Stimulated activated CD8-positive, alpha-beta memory T cell treated with anti-CD3 and anti-CD28 coated beads, Interleukin-15, amount 100 ng/mL, for 4 hours (primary cell): ENCODE measurements at places on chromosomes 1 and 21.

GRCh38 chr1:160129046-160129445 is 13.5 kb downstream of the ATP1A2 start:
- no peak for DNase-seq

DNA sequence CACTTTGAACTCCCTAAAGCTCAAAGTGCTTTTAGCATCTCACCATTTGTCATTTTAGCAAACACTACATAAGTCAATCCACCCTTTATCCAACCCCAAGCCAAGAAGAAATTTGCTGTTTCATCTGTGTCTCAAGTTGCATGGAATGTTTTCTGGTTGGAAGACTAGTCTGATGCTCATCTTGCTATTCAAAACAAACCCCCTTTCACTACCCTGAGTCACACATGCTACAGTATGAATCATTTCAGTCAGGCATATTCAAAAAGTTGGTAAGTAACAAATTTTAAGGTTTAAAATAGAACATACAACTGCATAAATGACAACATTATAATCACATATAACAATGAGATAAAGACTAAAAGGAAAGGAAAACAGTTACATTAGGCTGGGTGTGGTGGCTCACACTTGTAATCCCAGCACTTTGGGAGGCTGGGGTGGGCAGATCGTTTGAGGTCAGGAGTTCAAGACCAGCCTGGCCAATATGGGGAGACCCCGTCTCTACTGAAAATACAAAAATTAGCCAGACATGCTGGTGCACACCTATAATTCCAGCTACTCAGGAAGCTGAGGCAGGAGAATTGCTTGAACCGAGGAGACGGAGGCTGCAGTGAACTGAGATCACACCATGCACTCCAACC is 38.7 kb downstream of the DSTYK start:
- no peak for DNase-seq

DNA sequence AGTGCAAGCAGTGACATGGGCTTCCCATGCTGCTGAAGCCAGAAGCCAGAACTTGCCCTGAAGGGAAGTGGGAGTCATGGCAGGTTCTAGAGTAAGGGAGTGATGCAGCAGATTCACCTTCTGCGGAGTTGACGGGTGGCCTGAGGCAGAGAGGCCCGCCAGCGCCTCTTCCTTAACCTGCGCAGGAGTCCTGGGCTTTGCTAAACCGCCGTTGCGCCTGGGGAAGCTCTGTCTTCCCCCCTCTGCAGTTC is 67.3 kb downstream of the OBSCN start:
- DNase-seq: no peak

- no peak for DNase-seq
Observed at GRCh38 chr1:36889478-36890226, 144.7 kb downstream of the GRIK3 start.

GRCh38 chr1:169523904-169524303 is 38.2 kb upstream of the SLC19A2 start:
- DNase-seq: no peak

GRCh38 chr1:162704673-162705424 is 72.6 kb downstream of the DDR2 start:
- no peak for DNase-seq

DNA sequence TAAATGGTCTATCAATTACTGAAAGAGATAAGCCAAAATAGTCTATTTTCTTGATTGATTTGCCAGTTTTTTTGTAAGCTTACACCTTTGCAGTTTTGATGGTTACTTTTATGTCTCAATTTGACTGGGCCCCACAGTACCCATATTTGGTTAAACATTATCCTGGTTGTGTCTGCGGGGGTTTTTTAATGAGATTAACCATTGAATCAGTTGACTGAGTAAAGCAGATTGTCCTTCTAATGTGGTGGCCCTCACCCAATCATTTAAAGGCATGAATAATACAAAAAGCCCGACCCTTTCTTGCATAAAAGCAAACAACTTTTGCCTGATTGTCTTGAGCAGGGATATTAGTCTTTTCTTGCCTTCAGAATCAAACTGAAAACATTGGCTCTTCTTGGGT is 650.0 kb upstream of the RGS18 start:
- no peak for DNase-seq

DNA sequence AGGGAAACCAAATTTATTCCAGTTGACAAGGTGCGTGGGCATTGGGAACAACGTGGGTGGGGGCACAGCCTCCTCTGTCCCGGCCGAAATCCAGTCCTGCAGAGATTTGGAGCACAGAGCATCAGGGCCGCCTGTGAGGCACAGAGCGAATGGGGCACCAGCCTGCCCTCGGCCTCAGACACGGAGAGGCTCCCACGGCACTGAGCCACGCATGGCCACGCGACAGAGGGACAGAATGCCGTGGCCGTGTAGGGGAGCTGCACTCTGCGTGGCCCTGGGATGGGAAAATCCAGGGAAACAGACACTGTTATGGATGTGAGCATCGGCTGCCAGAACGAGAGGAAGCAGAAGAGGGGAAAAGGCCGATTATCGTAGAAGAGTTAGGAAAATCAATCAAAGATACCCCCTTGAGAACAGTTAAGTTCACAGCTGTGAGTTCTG is 13.5 kb upstream of the C1orf159 start:
- DNase-seq: no peak

DNA sequence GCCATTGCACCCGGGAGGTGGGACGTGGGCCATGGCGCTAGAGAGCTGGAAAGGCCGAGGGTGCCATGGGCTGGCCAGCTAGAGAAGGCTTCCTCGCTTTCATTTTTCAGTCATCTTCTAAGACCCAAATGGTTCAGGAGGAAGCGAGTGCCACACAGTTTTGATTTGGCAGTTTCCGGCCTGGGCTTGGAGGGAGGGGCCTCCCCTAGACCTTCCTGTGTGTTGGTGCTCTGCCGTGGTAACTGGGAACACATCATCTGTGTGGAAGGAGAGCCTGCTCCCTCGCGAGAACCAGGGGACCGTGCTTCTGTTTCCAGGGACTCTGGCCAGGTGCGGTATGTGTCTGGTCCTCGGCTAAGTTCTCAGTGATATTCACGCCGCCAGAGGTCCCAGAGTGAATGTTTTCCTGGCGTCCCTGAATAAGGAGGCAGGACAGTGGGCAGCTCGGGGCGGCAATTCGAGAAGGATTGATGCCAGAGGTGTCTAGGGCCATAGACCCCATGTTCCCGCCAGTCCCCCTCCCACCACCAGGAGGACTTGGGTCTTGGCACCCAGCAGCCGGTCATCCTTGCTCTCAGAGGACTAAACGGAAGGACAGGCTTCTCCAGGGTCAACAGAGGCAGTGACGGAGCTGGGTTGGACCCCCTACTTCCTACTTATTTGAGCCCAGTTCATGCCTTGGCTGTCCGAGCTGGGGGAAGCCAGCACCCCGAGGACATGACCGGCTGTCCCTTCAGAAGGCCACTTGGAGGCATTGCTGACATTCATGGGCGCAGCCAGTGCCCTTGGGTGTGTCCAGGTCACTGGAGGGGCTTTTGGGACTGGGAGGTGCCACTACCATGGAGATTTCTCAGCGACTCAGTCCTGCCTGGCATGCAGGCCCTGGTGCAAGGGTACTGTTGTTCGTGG is 2.7 kb upstream of the NPHP4 start:
- peak; percentile 27 for DNase-seq

- DNase-seq: no peak
Observed at GRCh38 chr1:42888013-42888633, 41.7 kb downstream of the ZNF691 start.

- no peak for DNase-seq
Observed at GRCh38 chr1:177287994-177288393, 117.2 kb downstream of the BRINP2 start.

GRCh38 chr21:45510466-45510955 is 31.7 kb downstream of the SLC19A1 start:
- no peak for DNase-seq

DNA sequence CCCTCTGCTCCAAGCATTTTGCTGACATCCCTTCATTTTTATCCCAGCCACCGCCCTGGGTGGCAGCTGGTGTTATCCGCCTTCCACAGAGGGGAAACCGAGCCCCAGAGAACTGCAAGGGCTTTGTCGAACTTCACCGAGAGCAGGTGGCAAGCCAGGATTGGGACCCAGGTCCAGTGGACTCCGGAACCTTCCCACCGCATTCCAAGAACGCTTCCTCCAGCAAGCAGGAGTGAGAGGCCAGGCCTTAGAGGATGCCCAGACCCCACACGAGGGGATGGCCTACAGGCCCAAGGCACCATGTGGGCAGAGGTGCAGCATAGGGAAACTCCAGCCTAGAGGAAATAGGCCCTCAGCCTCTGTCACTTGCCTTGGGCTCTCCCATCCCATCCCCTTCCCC is 90.7 kb downstream of the EPHB2 start:
- no peak for DNase-seq

GRCh38 chr21:15219894-15220293 is 155.1 kb upstream of the NRIP1 start:
- no peak for DNase-seq

- no peak for DNase-seq
Observed at GRCh38 chr1:92901699-92902405, 59.4 kb downstream of the DIPK1A start.

- no peak for DNase-seq
Observed at GRCh38 chr1:156572663-156573018, 276 bp upstream of the IQGAP3 start.

- no peak for DNase-seq
Observed at GRCh38 chr1:24691051-24691450, 47.9 kb downstream of the SRRM1 start.

- DNase-seq: no peak
Observed at GRCh38 chr1:85734931-85735330, 26.7 kb upstream of the ZNHIT6 start.

GRCh38 chr1:24283326-24284155 is 35.6 kb upstream of the GRHL3 start:
- no peak for DNase-seq

DNA sequence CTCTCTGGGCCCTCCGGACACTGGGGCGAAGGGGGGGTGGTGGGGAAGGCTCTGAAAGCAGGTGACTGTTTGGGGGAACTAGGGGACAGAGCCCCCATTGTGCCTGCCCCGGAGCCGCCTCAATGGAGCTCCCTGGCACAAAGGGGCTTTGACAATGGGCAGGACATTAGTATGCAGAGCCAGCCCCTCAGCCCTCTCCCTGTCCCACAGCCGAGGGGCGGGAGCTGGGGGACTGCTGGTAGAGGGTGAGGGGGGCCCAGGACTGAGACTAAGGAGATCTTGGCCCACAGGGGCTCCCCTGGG is 7.8 kb downstream of the KCNJ10 start:
- no peak for DNase-seq

GRCh38 chr1:111176678-111177077 is 23.8 kb downstream of the DENND2D start:
- DNase-seq: no peak

GRCh38 chr1:4830707-4831106 is 176.3 kb downstream of the AJAP1 start:
- DNase-seq: no peak

DNA sequence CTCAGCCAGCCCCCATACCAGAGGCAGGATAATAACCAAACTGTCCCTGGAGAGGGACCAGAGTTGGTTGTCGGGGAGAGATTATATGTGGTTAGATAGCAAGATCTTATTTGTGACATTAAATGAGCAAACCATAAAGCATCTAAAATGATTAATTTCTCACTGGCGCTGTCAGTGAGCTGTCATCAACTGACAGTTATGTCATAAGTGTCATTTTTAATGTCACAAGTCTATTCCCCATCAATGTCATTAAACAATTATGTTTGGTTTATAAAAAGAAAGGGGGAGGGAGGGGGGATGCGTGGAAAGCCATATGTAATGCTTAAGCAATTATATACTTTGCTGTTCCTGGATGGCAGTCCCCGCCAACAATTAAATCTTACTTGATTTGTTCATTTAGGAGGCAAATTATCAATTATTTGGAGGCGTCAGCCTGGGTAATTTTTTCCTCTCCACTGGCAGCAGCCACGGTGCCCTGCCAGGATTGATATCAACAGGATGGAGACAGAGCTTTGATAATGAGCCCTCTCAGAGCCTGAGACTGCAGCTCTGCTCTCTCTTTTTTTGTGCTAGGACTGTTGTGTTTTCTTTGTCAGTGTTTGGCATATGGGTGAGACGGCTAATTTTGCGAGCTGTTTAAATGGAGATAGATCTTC is 333.6 kb upstream of the CAMK1G start:
- DNase-seq: no peak

GRCh38 chr1:176795929-176796328 is 333.0 kb downstream of the PAPPA2 start:
- no peak for DNase-seq

DNA sequence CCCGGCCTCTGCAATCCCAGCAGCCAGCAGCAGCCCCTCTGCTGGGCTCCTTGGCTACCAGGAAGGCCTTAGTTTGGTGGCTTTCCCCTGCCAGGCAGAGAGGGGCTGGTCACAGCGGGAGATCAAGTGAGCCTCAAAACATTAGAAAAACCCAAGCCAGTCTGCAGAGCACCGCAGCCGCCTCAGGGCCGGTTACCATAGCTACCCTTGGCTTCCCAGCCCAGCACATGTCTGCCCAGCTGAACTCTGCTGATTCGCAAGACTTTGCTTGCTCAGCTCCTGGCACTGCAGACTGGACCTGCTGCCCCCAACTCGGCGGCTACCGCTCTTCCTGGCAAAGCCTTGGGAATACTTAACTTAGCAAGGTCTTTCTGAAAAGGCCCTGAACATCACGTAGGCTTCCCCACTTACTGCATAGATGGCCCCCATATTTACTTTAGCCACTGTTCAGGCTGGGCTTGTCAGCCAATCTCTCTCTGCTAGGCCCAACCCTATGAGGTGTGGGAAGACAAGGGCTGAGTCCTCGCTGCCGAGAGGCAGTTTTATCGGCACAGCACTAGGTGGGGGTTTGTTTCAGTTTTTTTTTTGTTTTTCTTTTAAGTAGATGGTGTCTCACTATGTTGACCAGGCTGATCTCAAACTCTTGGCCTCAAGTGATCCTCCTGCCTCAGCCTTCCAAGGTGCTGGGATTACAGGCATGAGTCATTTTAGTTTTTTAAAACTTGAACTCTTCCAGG is 28.6 kb upstream of the PLEKHG5 start:
- DNase-seq: no peak
